ENCODE measurements at places on chromosomes 2 and 18.

- DNase-seq = no peak
Observed at GRCh38 chr18:8694891-8695290, 10.5 kb upstream of the MTCL1 start.

GRCh38 chr2:43609290-43609918 lies 13.6 kb upstream of the THADA start:
- DNase-seq = peak; percentile 13

DNA sequence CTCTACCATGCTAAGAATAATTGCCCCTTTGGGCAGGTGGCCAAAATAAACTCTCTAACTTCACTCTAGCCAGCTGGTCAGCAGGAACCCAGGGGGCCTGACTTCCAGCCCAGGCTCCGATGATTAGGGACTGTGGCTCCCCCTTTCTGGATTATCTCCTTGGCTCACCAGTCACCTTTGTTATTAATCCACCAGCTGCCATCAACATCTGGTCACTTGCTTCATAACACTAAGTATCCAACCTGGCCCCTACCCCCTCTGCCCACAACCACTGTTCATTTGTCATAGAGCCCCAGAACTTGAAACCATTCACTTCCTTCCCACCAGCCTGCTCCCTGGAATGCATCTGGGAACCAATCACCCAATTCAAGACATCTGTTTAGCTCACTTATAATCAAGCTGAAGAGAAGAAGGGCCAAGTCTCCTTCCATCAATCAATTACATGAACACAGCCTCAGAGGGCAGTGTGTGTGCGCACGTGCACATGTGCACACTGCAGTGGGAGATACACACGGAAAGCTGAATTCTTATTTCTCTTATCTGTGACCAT lies 215.1 kb downstream of the ALK start:
- peak; percentile 99 for DNase-seq

- no peak for DNase-seq
Observed at GRCh38 chr18:44702594-44702993, 21.9 kb downstream of the SETBP1 start.

DNA sequence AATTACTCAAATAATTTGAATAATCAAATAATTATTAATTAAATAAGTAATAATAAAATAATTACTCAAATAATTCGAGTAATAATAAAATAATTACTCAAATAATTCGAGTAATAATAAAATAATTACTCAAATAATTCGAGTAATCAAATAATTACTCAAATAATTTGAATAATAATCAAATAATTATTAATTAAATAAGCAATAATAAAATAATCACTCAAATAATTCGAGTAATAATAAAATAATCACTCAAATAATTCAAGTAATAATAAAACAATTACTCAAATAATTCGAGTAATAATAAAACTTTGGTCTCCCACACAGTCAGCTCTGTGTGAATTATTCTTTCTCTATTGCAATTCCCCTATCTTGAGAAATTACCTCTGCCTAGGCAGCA lies 30.0 kb upstream of the LINC00305 start:
- DNase-seq = no peak

- DNase-seq = no peak
Observed at GRCh38 chr18:9771261-9771976, 63.3 kb downstream of the RAB31 start.

Data from DMS 273 treated with DMSO at 0.1 percent for 48 hours (cell line).